ENCODE measurements at places on chromosomes 13 and 19.

DNA sequence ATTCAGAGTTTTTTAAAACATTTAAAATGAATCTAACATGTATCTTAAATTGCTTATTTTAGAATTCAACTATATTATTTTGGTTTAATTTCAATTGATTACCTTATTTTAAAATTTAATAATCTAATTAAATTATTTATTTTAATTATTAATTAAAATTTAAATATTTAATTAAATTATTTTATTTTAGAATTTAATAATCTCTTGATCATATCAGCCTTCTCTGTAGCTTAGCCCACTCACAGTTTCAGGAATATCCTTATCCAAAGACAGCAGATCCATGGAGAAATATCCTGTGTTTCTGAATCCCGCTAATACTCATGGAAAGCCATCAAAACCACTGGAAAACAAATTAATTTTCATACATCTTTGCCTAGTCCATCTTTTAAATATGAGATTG, 1669.2 kb downstream of the PCDH9 start:
- no peak for DNase-seq

GRCh38 chr19:5717215-5717935, 2.6 kb downstream of the LONP1 start:
- no peak for DNase-seq

DNA sequence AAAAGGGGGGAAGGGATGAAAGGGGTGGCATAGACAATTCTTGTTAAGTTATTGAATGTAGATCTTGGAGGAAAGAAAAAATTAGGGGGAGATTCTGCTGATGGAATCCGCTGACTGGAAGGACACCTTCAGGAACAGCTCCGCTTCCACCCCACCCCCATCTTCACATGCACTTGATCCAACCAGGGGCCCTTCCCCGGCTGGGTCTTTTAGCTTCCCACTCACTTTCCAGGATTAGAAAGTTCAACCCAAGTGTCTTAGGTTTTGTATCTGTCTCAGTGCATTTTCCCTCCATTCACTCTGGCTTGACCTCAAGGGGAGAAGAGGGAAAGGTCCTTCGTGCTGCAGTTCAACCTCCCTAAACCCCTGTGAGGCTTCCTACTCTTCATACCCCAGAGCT, 141.4 kb downstream of the IRS2 start:
- no peak for DNase-seq

DNA sequence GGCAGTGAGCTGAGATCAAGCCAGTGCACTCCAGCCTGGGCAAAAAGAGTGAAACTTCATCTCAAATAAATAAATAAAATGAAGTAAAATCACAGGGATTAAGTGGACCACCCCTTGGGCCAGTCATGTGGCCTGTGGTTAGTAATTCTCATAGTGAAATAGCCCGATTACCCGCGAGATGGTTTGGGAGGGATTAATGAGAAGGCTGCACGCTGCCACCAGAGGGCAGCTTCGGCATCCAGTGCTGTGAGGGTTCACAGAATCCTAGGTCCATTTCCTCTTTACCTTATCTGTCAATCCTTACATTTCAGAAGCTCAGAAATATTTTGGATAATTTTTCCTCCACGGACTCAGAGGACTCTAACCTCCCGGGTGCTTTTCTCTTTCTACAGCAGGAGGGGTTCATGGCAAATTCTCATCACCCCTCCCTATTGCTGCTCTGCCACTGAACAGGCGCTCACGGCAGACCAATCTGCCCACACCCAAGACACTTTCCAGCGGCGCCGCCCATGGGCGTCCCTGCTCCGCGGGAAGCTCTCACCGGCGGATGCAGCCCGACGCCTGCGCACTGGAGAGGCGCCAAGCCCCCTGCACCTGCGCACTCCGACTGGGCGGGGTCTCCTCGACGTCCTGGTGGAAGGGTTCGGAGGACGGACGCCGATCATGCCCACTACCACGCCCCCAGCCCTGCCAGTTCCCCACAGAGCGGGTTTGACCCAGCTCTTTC, 11.0 kb downstream of the ZNF835 start:
- peak; percentile 72 for DNase-seq

All from retina (tissue), 1 donor.